NCI-H1417 treated with DMSO at 0.1 percent for 48 hours (cell line): ENCODE measurements at places on chromosomes 6 and 20.

DNA sequence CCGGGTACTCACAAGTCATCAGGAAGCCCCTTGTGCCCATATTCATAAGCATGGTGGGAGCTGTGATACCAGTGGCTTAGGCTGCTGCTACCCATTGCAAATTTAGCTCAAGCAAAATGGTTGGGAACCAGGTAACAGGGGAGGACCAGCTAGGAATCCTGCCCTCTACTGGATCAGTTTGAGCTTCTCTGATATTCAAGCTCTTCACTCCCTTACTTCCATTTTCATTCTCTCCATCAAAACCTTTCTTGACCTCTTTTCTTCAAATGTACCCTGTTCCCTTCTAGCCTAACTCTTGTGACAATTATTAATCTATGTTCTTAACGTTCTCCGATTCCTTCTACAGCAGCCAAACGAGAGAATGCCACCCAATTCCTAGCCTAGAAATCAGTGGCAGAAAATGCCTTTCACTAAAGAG is 9.7 kb downstream of the NOL7 start:
- no peak for DNase-seq

GRCh38 chr20:61119273-61119672 is 132.8 kb upstream of the CDH4 start:
- no peak for DNase-seq

DNA sequence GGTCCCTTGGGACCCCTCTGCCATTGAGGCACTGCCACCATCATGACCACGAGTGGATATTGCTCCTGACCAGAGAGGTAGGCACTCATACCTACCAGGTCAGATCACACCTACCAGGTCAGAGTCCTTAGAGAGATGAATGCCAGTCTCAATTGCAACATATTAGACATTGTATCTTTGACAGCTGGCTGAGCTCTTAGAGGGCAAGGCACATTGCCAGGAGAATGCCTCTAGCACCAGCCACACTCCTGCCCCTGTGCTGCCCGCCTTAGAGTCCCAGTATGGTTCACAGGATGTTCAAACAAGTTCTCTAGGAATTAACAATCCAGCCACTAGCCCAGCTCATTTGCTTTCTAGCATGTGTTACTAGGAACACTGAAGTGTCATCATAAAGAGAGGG is 65.9 kb downstream of the TMEM244 start:
- no peak for DNase-seq

GRCh38 chr6:145626857-145627256 is 108.5 kb downstream of the EPM2A start:
- DNase-seq: no peak

DNA sequence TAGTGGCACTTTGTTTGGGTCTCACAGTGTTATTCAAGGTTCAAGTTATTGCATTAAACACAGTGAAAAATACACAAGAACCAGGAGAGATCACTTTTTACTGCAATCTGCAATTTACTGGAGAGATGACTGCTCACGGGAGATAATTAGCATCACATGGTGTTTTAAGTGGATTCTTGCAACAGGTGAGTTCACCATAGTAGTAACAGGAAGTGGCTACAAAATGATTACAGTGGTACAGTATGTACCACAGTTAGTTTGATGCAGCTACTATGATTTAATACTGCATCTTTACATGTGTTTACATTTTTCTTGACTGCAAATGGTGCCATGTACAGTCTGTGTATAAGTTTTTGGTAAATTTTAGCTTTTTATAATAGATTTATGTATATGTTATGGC is 96.5 kb upstream of the SCP2D1 start:
- peak; percentile 42 for DNase-seq

DNA sequence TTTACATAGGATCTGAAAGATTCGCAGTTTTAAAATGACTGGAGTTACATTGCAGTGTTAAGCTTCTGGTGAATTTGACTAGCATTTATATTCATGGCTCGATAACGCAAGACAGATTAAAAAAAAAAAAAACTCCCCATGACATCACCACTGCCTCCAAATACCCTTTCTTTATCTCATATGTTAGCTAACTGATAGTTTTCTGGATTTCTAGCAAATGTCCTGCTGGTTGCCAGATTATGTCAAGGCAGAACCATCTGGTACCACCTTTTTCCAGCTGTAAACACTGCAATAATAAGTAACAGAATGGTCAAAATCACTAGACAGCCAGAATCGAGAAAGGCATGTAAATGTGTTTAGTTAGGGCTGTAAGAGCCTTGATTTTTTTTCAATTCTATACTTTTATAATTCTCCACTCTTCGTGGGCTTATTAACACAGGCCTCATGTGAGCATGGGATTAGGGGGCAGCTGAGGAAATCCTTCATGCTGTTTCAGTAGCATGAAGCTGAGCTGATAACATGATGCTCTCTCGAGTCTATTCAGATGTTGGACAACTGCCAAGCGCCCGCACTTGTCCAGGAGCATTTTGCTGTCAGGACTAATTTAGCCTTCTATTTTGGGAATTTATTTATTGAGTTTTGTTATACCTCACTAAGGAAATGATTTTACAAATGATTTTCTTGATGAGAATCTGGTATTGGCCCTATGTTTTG is 166.0 kb upstream of the SCGN start:
- peak; percentile 36 for DNase-seq
